ENCODE measurements at places on chromosomes 11 and 22.

DNA sequence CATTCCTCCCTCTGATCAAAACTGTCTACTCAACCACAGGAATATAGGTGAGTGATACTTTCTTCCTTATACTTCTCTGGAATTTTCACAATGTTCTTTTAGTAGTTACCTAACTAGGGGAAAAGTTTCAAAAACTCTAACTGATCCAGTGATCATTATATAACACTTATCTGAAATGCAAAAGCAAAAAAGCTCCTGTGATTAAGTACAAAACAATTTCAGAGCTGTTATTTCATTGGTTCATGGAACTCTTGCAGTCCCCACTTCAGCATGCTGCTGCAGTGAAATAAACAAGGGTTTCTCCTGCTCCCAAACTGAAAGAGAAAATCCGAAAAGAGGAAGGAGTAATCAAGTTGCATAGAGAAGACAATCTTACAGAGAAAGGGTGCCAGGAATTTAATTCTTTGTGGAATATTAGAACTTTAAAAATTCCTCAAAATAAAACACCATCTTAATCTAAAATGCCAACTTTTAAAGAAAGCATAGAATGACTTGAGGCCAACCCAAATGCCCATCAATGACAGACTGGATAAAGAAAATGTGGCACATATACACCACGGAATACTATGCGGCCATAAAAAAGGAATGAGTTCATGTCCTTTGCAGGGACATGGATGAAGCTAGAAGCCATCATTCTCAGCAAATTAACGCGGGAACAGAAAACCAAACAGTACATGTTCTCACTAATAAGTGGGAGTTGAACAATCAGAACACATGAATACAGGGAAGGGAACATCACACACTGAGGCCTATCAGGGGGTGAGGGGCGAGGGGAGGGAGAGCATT, 20.3 kb downstream of the PPP2R1B start:
- no peak for DNase-seq

DNA sequence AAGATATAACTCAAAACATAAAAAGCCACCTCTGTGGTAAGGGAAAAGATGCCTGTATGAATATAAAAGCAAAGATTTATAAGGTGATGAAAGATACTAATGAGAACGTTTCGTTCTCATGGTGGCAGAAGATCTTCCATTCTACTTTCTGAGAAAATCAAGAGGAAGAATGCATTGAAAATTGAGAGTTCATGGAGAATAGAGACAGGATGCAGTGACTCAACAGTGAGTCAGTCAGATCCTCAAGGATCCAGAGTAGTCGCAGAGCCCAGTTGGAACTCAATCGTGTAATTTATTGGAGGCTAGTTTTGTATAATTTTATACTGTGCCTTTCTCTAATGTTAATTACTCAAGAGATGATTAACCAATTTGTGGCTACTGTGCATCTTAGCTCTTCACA, 73.3 kb downstream of the ENTHD1 start:
- no peak for DNase-seq

- DNase-seq, result no peak
These were observed 11.6 kb upstream of the PDE2A start for GRCh38 chr11:72685560-72686480.

GRCh38 chr11:11981364-11981763, 27.1 kb downstream of the DKK3 start:
- DNase-seq, result no peak

GRCh38 chr11:43738600-43739409, 58.3 kb downstream of the HSD17B12 start:
- no peak for DNase-seq

DNA sequence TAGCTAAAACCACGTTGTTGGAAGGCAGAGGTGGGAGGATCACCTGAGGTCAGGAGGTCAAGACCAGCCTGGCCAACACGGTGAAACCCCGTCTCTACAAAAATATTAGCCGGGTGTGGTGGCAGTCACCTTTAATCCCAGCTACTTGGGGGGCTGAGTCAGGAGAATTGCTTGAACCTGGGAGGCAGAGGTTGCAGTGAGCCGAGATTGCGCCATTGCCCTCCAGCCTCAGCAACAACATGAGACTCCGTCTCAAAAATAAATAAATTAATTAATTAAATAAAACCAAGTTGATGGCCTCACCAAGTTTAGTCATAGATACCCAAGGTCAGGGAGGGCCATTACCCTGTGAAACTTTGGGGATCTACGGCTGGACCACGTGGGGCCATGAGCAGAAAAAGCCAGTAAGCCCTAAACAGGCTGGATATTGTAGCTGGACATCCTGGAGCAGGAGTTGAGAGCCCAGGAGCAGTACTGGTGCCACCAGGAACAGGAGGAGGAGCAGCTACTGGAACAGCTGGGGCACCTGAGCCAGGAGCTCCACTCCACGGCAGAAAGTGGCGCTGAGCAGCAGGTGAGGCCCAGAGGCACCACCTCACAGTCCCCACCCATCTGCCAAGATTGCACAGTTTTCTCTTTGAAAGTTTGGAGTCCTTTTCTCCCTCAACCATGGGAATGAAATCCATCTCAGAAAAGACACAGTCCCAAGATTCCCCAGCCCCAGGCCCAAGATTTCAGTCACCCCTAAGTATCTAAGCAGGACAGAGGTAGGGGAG, 50.5 kb downstream of the BTG4 start:
- DNase-seq, result no peak

All from NCI-H1048 (cell line).